Thoracic aorta (tissue), 2 donors: ENCODE measurements at places on chromosomes 13 and 19. TPM values are rescaled to one million over a fixed set of nuclear protein-coding genes. Genes with fewer than 3 reads are reported as not detected.

Gene MEF2B
- total RNA-seq, result 1.5 TPM

Gene PCP2
- total RNA-seq, result not detected

Gene SIGLEC12
- not detected for total RNA-seq

Gene CEACAM7
- total RNA-seq, result not detected

DNA sequence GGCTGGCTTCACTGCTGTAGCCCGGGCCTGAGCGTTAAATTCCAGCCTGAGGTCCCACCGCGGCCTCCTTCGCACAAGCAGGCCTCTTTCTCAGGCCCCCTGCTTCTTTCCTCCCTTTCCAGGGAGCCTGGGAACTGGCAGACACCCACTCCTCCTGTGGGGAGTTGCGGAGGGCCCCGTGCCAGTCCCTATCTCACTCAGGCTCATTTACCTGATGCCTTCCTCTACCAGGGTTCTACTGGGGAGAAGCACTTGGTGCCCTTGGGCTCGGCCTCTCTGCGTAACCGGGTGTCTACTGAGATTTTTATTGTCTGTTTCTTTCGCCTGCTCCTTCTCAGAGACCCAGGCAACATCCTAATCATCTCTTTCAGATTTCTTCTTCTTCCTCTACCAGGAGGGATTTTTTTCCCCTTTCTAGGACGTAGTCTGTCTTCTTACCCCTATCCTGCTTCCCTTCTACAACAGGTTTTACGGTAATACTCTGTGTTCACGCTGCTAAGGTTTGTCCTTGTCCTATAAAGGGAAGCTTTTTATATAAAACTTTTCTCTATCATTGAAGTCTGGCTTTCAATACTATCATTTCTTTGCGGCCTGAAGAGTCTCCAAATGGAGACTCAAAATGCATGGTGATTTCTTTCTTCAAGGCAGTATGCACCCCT, 135.4 kb upstream of the GPR12 start:
- no peaks in the 10 kb centered on the region for H3K4me1 ChIP-seq
- H3K27ac ChIP-seq, result no peak overlapping the region
- H3K27me3 ChIP-seq, result no peaks in the 10 kb centered on the region
- H3K4me3 ChIP-seq, result no peak overlapping the region
- DNase-seq, result no peak

DNA sequence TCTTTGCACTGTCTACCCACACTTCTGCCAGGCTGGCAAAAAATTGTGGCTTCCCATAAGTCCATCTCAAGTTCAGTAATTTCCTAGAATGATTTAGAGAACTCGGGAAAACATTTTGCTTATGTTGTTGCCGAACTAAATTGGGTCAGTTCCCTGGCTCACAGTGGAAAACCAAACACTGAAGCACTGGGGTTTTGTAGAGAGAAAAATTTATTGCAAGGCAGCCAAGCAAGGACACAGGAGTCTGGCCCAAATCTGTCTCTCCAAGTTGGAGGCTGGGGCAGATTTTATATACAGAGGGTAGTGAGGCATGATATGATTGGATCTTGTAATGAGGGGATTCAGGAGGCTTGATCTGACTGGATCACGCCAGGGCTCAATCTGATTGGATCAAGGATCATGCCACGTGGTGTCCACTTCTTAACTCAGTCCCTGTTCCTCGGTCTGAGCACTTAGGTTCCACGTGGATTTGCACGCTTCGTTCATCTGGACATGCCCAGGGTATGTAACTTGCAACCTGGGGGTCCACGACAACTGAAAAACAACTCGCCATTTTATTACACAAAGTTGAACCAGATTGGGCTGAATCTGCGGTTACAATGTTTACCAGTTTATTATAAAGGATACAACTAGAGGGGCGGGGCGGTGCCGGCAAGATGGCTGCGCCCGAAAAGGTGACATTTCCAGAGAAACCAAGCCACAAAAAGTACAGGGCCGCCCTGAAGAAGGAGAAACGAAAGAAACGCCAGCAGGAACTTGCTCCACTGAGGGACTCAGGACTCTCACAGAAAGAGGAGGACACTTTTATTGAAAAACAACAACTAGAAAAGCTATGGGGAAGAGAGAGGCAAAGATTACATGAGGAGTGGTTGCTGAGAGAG, 7.3 kb downstream of the CD209 start:
- no peaks in the 10 kb centered on the region for H3K36me3 ChIP-seq
- H3K4me1 ChIP-seq, result no peaks in the 10 kb centered on the region
- peak overlapping the region; percentile 20 for H3K4me3 ChIP-seq
- H3K27ac ChIP-seq, result no peak overlapping the region
- no peak for DNase-seq

DNA sequence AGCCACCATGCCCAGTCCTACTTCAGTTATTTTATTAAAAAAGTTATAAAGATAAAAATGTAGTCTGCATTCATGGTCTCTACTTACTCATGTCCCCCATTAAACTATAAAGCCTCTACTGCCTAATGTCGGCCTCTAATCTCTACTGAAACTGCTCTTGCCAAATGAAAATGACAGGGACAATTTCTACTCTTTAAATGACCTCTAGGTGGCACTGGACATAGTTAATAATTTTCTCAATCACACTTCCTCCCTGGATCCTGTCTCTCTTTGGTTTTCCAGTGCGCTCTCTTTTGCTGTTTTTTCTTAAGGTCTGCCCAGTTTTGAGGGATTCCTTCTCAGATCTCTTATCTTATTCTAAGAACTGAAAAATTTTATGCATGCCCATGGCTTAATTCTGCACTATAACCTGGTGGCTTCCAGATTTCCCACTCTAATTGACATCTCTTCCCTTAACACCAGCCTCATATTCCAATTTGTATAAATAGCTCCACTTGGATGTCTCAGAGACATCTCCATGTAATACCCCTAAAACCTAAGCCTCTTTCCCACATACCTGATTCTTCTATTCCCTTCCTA, 54.3 kb downstream of the MTMR6 start:
- no peaks in the 10 kb centered on the region for H3K36me3 ChIP-seq
- DNase-seq, result no peak
- H3K27me3 ChIP-seq, result no peaks in the 10 kb centered on the region
- H3K4me3 ChIP-seq, result no peak overlapping the region

DNA sequence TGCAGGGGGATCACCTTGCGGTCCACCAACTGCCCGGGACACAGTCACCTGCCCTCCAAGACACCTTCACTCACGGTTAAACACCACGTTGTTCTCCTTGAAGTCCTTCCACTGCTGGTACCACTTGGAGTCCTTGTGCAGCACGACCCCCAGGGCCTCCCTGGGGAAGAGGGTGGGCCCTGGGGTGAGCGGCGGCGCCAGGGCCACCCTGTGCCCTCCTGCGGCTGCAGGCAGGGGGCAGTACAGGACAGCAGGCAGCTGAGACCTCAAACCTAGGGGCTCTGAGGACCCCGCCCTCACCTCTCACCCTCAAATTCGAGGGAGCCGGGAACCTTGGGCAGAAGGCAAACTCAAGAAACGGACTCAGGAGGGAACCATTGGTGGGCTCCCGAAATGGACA, 7.5 kb upstream of the CTXN1 start:
- H3K4me1 ChIP-seq, result peaks cover 16% of the 10 kb centered on the region
- H3K27me3 ChIP-seq, result no peaks in the 10 kb centered on the region
- DNase-seq, result no peak
- peaks cover 72% of the 10 kb centered on the region for H3K36me3 ChIP-seq
- no peak overlapping the region for H3K27ac ChIP-seq

DNA sequence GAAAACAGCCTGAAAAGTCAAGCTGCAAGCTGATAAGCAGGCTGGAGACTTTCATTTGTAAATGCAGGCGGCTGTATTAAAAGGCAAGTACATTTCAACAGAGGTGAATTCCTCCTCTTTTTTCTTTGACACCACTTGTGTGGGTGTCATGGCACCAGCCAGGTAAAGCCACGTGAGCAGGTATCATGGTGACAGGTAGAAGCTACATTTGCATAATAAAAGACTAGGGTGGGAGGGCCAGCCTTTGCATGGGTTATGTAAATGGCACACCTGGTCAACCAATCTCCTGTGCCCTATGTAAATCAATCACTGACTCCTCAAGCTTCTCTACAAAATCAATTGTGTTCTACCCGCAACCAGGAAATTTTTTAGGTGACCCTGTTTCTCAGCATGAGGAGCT, 68.2 kb downstream of the ZNF100 start:
- H3K4me1 ChIP-seq, result no peaks in the 10 kb centered on the region
- no peaks in the 10 kb centered on the region for H3K27me3 ChIP-seq
- no peak overlapping the region for H3K27ac ChIP-seq
- DNase-seq, result no peak
- H3K4me3 ChIP-seq, result no peak overlapping the region
- H3K36me3 ChIP-seq, result no peaks in the 10 kb centered on the region

DNA sequence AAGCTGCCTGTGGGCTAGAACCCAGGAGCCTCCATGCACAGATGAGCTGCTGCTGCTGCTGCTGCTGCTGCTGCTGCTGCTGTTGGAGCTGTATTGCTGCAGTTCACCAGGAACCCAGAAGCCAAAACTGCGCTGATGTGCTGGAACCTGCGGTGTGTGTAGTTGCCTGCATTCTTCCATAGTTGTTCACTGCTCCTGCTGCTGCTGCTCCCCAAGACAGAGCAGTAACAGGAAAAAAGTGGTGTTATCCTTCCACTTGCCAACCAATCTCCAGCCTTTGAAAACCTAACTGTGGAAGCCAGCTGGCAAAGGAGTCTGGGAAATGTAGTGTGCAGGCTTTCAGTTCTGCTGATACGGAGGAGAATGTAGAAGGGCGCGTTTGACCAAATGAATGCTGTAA, 37.9 kb downstream of the ARHGAP35 start:
- no peaks in the 10 kb centered on the region for H3K36me3 ChIP-seq
- no peaks in the 10 kb centered on the region for H3K27me3 ChIP-seq
- DNase-seq, result no peak

DNA sequence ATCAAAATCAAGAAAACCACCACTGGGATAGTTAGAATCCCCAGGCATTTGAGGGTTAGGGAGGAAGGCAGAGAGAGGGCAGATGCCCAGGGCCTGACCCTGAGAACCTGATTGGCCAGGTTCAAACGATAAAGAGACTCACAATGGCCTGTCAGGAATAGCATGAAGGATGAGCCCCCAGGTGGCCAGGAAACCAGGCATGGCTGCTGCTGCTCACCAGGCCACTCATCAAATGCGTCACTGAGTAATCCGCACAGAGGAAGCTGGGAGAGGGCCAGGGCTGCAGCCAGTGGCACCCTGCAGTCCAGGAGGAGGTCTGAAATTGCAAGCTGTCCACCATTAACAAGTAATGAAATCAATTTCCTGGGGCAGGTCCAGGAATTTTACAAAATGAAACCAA, 111.3 kb downstream of the KATNAL1 start:
- no peak overlapping the region for H3K4me3 ChIP-seq
- no peaks in the 10 kb centered on the region for H3K4me1 ChIP-seq
- H3K27me3 ChIP-seq, result no peaks in the 10 kb centered on the region
- no peak for DNase-seq

GRCh38 chr13:38135592-38135991, 214.1 kb upstream of the UFM1 start:
- no peaks in the 10 kb centered on the region for H3K27me3 ChIP-seq
- H3K27ac ChIP-seq, result no peak overlapping the region
- H3K4me1 ChIP-seq, result no peaks in the 10 kb centered on the region
- no peak overlapping the region for H3K4me3 ChIP-seq
- no peaks in the 10 kb centered on the region for H3K36me3 ChIP-seq

GRCh38 chr13:22789916-22790315, 390.9 kb upstream of the SGCG start:
- DNase-seq, result no peak
- no peak overlapping the region for H3K27ac ChIP-seq
- H3K27me3 ChIP-seq, result no peaks in the 10 kb centered on the region
- no peak overlapping the region for H3K4me3 ChIP-seq
- H3K36me3 ChIP-seq, result no peaks in the 10 kb centered on the region

DNA sequence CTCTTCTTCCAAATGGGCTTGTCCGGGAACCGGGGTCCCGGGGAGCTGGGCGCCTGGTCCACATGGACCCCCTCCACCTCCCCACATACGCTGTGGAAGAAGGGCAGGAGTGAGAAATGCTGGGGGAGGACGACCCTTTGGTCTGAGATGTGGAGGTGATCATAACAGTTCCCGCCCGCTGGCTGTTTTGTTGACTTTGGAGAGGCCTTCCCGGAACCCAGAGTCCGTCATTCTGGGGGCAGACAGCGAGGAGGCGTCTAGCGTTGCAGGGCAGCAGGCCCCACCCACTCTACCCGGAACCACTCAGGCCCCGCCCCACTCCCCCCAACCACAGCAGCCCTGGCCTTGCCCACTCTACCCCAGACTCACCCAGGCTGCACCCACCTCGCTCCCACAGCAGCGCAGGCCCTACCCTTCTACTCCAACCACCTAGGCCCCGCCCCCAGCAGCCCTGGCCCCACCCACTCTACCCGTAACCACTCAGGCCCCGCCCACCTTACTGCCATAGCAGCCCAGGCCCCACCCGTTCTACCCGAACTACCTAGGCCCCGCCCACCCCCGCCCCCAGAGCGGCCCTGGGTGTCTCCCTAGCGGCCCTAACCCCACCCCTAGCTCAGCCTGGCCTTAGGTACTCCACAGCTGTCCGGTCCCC, 7.1 kb downstream of the GPR108 start:
- H3K4me3 ChIP-seq, result no peak overlapping the region
- no peaks in the 10 kb centered on the region for H3K27me3 ChIP-seq
- no peak overlapping the region for H3K27ac ChIP-seq
- no peak for DNase-seq

DNA sequence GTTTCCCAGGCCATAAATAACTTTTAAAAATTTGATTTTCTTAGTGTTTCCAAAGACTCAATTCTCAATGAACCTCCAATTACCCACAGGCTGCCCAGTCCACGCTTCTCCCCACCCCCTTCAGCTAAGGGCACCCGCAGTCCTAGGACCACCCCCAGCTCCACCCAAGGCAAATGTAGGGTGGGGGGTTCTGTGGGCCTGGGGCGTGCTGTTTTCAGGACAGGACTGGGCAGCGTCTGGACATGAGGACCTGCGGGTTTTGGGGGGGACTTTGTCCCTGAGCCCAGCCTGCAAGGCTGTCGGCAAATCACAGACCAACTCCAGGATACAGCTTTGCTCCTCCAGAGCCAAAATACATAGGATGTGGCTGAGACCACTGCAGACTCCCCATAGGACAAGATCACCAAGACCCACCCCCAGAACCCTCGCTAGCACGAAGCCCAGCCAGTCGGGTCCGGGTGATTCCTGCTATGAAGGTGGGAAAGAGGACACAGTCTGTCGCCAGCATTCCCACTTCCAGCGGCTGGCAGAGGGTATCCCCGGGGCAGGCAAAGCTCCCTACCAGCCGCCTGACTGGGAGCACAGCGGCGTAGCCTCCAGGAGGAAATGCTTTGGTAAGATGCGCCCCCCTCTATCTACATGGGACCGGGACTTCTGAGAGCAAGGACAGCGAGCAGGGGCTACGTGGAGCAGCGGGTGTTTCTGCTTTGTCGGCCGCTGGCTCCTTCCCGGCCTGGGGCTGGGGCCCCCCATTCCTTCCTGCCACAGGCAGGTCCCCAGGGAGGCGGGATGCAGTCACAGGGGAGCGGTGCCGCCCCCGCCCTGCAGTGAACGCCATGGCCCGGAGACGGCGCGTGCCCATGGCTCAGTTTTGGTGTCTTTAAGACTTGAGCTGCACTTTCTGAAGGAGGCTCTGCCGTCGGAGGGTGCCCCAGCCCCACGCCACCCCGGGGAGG, 1.6 kb upstream of the TIMM13 start:
- H3K36me3 ChIP-seq, result peaks cover 12% of the 10 kb centered on the region
- no peak overlapping the region for H3K27ac ChIP-seq
- H3K27me3 ChIP-seq, result no peaks in the 10 kb centered on the region
- H3K4me1 ChIP-seq, result peaks cover 34% of the 10 kb centered on the region
- no peak for DNase-seq
- H3K4me3 ChIP-seq, result peak overlapping the region; percentile 79
